Activated CD4-positive, CD25-positive, alpha-beta regulatory T cell treated with anti-CD3 and anti-CD28 coated beads, Interleukin-2, amount 50 U/mL, for 72 hours (primary cell): ENCODE measurements at places on chromosomes 16 and 17.

GRCh38 chr17:68840073-68840472 is 115.1 kb downstream of the ABCA8 start:
- no peak for DNase-seq

DNA sequence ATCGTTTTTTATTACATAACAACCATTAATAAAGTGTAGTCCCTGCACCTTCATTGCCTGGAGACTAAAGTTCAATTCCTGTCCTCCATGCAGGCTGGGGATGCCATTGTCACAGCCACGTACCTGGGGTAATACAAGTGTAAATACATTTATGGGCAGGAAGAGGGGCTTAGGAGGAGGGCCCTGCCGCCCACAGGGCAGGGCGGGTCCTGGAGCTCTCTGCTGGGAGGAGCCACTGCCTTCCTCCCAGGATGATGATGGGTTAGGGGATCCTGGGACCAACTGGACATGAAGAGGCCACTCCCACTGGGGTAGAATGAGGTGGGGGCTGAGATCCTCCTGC is 44.1 kb upstream of the SLC38A10 start:
- no peak for DNase-seq

DNA sequence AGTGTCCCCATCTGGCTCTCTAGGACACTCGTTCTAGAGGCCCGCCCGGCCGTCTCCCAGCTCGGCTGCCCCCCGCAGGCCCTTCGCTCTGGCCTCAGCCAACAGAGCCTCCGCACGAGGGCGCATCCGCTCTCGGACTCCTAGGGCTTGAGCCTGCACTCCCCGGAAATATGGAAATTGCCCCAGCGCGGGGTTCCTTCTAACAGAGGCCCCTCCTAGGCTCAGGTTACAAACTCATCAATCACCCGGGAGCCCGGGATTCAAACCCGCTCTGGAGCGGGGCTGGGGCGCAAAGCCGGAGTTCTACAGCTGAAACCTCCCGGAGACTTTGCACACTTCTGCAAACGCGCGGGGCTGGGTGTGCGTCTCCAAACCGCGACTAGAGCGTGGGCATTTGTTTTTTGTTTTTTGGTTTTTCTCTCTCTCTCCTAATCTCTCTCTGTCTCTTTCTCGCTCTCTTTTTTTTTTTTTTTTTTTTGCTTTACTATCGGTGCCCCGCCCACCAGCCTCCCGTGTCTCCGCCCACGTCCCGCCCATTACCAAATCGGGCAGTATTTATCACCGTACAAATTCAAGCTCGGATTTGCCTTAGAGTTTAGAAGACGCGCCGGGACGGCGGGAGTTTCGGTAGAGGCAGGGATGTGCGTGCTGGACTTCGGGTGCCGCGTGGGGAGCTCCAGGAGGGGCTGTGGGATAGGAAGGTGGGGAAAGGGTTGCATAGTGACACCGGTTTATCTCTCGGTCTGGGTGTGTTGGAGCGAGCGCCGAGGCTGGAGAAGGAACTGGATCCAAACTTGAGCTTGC is 2.4 kb upstream of the FOXL1 start:
- DNase-seq: no peak

- DNase-seq: no peak
Observed at GRCh38 chr17:81593105-81593871, 41.1 kb upstream of the FAAP100 start.

GRCh38 chr16:19505600-19506303 is 16.1 kb downstream of the GDE1 start:
- DNase-seq: no peak

DNA sequence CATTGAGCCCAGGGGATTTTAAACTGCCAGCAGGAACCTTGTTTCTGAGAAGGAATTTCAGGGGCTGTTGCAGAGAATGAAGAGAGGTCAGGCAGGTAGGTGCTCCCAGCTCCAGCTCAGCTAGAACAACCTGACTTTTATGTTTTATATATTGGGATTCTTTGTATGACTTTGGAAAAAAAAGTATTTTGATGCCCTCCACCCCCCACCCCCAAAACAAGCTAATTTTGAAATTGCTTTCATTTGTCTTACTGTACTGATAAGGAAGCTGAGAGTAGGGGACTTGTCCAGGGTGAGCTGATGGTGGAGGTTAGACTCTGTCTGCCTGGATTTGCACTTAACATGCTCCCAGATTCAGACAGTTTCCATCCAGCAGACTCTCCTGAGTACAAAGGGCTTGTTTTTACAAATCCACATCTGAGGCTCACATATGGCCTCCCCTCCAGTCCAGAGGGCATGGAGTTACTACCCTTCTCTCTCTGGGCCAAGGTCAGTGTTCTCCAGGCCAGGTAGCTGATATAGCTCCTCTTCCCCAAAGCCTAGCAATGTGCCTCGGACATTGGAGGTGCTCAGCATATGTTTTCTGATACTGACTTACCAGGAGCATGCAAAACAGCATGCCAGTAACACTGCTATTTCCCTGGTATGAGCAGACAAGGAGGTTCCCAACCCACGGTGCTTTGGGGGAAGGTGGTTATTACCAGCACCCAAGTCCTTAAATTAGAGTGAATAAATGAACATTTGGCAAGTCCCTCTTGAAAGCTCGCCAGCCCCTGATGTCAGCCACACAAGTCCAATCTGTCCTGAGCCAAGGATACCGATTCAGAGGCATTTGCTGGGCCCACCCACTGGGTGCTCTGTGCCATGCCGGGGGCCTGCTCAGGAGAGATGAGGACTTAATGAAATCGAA is 11.3 kb downstream of the STX1B start:
- no peak for DNase-seq

GRCh38 chr16:64687786-64688185 is 434.1 kb downstream of the CDH11 start:
- no peak for DNase-seq

GRCh38 chr16:30070490-30070889 is 4.9 kb downstream of the ALDOA start:
- no peak for DNase-seq

- DNase-seq: no peak
Observed at GRCh38 chr16:26701243-26701886, 365.4 kb upstream of the C16orf82 start.

DNA sequence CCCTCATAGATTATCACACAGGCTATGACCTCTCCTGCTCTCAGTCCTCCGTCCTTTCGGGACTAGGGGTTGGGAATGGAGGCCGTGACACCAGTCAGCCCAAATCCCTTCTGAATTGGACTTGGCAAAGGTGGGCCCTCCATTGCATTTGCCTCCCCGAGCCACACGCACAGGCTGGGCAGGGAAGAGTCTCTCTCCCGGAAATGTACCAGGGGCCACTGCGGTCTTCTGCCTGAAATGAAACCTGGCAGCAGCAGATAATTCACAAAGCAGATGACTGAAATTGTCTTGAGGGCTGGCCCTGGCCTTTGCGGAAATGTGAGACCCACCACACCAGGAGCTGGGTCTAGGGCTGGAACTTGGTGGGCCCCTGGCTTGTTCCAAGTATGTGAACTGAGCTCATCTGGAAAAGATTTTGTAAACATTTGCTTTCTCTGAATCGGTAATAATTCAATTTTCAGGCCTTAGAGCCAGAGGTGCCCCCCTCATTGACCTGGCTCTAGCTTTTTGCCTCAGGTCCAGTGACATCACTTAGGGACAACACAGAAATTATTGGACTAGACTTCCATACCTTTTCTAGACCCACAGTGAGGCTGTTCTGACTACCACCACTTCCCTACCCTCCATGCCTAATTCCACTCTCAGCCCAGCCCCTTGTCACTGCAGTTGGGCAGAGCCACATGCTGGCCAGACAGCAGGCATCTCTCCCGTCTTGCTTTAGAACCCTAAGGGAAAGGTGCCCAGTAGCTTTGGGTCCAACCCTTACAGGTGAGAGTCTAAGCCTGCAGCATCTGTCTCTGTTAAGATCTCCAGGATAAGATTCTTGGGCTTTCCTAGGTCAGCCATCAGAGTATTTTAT is 75.2 kb downstream of the CCDC182 start:
- no peak for DNase-seq

GRCh38 chr17:80760511-80760911 is 215.9 kb downstream of the RPTOR start:
- no peak for DNase-seq

DNA sequence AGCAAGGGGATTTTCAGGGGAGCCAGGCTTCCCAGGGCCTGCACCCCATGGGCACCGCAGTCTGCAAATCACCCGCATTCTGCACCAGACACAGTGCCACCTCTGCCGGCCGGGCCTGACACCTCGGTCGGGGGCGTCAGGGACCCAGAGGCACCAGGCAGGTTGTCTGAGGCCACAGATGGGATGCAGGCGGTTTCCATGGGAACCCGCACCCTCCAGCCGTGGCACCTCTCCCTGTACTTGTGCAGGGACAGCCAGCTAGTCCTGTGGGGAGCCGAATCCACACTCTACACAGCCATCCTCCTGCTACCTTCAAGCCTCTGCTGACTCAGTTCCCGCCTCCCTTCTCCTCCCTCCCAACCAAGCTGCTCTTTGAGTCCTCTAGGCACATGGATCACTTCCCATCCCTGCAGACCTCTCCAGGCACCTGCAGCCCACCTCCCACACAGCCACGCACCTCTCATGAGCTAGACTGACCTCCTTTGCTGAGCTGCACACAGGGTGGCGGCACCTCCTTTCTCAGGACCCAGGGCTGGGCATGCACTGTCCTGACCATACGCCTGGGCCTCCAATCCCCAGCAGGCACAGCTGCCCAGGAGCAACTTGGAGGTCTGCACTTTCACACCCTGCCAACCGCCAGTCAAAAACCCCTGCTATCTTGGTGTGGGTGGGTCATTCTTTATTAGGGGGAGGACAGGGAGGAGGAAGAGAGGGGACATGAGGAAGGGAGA is 119.5 kb downstream of the C16orf78 start:
- DNase-seq: no peak

- no peak for DNase-seq
Observed at GRCh38 chr17:18185391-18185790, 1.8 kb downstream of the ALKBH5 start.

DNA sequence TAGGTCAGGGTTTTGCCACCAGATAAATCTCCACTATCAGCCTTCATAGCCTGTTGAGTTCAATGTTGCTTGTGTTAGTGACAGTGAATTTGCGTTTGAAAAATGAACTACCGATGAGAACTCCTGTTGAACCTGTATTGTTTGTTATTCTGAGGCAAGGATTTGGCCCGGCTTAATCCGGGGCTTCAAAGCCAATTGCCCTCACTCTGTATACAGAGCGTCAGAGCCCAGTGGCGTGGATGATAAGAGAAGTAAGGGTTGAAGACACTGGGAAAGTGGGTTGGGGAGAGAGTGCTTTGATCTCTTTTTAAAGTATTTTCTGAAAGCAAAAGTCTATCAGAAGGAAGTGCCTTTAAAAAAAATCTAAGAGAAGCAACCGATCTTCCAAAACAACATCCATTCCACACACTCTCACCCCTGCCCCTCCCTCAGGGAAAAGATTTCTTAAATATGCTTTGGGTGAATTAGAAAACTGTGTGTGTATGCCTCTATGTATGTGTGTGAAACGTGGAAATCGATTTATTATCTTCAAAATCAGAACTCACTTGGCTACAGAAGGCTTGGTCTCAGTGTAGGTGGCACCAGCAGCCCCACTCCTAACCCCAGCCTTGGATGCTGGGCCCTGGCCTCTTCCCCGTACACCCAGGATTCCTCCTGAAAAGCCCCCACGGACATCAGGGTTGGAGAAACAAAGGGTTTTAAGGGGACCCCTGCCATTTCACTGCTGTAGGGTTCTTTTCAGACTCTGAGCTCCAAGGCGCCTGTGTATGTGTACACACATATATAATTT is 8.8 kb downstream of the TBX4 start:
- no peak for DNase-seq

DNA sequence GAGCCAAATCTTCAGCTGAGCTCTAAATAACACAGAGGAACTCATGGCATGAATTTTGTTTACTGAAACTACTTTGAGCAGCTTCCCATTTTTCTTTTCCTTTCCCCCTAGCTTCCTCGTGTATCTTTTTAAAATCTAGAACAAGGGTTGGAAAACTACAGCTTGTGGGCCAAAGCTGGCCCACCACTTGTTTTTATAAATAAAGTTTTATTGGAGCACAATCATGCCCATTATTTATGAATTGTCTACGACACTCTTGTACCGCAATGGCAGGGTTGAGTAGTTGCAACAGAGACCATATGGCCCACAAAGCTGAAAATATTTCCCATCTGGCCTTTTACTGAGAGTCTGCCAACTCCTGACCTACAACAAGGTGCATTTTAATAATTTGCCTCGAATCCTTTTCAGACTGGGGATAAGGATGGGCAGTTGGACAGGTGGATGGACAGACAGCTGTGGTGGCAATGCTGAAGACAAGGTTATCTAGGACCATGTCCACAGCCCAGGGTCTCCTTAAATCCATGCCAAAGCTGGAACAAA is 87.7 kb downstream of the RMI2 start:
- DNase-seq: no peak

DNA sequence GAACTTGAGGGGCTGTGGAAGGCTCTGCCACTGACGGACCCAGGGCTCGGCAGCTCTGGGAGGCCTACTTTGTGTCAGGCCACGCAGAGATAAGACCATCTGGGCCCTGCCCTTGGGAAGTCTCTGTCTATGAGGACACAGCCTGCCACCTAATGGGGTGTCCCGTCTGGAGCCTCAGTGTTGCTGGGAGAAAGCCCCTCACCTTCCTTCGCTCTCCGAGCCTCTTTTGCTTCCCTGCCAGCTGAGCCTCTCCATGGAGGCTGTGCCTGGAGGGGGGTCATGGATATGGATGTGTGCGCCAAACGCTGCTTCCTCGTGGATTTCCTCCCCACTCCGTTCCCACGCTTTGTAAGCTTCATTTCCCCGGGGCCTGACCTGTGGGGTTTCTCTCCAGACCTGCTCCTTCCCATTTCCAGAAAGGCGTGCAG is 228.8 kb downstream of the SEC14L1 start:
- no peak for DNase-seq

DNA sequence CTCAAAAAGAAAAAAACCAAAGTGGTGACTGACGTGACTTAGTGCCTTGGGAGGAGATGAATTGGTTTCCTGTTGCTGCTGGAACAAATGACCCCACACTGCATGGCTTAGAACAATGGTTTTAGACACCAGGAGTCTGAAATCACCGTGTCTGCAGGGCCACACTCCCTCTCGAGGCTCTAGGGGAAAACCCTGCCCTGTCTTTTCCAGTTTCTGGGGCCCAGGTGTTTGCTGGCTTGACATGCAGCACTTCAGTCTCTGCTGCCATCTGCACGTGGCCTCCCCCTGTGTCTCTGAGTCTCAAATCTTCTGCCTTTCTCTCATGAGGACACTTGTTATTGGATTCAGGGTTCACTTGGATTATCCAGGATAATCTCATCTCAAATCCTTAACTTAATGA is 323.8 kb upstream of the TNRC6C start:
- DNase-seq: no peak

GRCh38 chr16:67914758-67915495 is 16.7 kb downstream of the CTRL start:
- DNase-seq: no peak

GRCh38 chr17:10069301-10069700 is 129.1 kb downstream of the GAS7 start:
- DNase-seq: no peak

- no peak for DNase-seq
Observed at GRCh38 chr16:55447231-55447630, 31.8 kb upstream of the MMP2 start.

GRCh38 chr16:47999595-47999994 is 156.2 kb downstream of the ABCC12 start:
- no peak for DNase-seq
